ENCODE measurements at places on chromosomes 11 and 22.

DNA sequence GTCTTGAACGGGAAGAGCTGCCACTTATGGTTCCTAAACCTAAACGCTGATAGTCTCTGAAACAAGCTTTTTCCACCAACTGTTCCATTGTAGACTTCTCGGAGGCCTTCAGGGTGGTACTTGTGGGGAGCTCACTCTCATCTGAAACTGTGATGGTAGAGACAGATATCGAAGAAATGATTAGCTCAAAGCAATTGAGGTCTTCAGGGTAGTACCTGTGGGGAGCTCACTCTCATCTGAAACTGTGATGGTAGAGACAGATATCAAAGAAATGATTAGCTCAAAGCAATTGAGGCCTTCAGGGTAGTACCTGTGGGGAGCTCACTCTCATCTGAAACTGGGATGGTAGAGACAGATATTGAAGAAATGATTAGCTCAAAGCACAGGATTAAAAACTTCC lies 175.7 kb downstream of the SWAP70 start:
- DNase-seq = no peak

GRCh38 chr22:44676441-44677352 lies 25.3 kb upstream of the PRR5 start:
- no peak for DNase-seq

GRCh38 chr11:128326791-128327190 lies 260.6 kb downstream of the ETS1 start:
- DNase-seq = no peak

DNA sequence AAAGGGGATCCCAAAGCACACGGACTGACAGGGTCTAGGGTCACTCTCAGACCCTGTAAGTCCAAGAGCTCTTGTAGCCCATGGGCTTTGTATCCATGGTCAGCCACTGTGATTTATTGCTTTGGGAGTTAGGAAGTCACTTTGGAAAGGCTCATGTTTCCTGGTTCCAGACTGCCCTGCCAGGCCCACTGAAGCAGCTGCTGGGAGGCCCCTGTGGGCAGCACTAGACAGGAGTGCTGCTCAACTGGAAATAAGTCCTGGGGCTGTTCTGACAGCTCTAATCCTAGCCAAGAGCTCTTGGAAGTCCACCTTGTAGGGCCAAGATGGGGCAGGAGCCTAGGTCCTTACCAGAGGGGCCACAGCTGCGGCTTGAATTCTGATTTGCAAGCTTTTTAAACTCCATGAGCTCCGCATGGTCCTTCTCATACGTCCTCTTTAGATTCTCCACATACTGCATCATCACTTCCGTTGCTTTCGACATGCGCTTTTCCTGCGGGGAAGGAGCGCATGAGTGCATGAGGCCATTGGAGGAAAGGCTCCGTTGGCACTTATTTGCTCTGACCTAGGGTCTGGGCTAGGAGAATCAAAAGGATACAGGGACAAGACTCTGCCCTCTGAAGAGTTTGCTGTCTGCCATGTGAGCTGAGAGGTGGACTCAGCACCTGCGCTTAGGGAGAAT lies 32.2 kb upstream of the LYVE1 start:
- no peak for DNase-seq

DNA sequence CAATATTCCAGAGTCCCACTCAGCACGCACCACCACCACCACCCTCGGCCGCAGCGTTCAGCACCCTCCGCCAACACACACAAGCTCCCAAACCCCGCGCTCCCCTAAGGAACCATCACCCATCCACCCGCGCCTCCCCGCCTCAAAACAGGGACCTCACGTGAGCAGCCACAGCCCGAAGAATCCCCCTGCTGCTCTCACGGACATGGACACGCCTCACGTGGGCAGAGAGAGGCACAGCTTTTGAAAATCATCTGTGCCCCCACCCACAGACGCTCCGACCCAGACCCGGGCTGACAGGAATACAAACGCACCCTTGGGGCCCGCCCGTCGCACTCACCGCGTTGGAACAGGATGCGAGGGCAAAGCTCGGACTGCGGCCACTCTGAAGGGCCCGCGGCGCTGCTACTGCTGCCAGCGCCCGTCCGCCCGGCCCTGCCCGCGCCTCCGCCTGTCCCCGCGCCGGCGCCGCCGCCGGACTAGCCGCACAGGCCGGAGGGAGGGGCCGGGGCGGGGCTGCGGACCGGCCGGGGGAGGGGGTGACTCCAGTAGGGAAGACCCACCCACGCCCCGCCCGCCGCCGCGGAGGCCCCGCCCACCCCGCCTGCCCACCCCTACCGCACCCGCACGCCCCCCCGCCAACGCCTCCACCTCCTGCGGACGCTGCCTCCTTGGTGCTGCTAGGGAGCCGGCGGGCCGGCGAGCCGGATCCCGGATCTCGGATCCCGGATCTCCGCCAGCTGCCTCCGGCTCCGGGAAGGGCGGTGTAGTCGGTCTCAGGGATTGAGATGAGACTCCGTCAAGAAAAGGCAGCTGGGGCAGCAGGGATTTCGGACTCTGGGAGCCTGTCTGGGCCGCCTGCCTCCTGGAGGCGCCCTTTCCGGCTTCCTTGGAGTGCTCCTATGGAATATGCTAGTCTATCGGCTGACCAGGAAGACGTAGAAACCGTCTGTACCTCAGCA lies at the start of gene TRIM3:
TRIM3 (minus strand) TSS at position 491 of the 962 bp plus-strand sequence. CDS start 8,246 bp downstream, outside the sequence.
- peak; percentile 82 for DNase-seq

DNA sequence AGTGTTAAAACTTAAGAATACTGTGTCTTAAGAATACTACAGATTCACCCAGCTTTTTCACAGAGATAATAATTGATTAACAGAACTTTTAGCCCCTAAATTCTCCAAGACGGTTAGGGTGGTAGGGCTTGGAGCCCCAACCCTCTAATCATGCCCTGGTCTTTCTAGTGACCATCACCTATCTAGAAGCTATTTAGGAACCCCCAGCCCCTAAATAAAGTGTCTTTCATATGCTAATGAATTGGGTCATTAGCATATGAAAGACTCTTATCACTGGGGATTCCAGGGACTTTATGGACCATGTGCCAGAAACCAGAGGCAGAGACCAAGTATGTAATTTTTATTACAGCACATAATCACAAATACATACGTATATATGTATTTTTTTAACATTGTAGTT lies 999.7 kb upstream of the RAG2 start:
- DNase-seq = no peak

DNA sequence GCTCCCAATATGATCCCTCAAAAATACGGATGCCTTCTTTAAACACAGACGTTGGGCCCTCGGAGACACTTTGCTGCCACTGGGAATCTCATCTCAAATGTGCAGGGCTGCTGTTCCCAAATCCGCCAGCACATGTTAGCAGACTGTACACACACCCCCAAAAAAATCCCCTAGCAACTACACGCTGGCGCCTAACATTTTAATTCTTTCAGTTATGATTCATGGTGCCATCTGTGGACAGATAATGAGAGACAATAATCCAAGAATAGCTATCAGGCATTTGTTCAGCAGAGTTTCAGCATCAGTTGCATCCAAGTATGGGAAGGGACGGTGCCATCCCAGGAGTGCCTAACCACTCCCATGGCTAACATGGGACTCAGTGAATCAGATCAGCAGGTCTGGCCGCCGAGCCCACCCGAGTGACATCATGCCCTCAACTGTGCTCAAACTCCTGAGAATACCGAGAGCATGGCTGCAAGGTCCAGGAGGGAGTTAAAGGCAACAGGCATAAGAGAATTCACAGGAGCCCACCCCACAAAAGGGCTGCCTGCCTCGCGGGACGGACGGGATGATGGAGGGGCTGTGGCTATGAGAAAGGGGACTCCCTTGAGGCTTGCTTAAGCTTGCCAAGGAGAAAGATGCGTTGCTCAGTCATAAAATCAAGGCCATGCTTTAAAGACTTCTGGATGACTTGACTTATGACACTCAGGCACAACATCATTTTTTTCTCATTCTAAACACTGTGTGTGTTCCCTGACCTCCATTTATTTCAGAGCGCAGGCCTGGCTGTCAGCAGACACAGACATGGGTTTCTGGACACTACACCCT lies 337.0 kb downstream of the SHANK2 start:
- no peak for DNase-seq

Data from GM12865 (cell line).